ENCODE measurements at places on chromosomes 13 and 19.

GRCh38 chr13:32538143-32538620 lies 413 bp downstream of the N4BP2L2 start:
- DNase-seq = peak; percentile 64

GRCh38 chr19:5719274-5719960 lies 529 bp downstream of the LONP1 start:
- DNase-seq = no peak

GRCh38 chr19:2325281-2326046 lies 2.9 kb downstream of the LSM7 start:
- no peak for DNase-seq

DNA sequence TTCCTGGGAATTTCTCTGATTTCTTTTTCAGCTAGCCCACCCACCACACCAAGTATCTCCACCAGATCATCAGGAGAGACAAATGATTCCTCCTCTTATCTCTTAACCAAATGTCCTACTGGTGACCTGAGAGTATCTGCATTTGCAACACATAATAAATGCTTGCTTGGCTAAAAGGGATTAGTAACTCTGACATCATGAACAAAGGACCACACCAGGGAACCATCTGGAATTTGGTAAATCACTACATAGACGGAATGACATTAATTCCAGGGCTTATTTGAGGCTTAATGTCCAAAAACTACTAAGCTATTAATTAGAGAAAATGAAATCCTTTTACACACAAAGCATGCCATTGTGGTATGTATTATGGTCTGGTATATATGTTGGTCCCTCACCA lies 139.0 kb downstream of the RAP2A start:
- no peak for DNase-seq

GRCh38 chr13:47415048-47415447 lies 518.2 kb upstream of the HTR2A start:
- DNase-seq = no peak
